CD4-positive, alpha-beta T cell (primary cell): ENCODE measurements at places on chromosomes 5 and 9.

- no peak for DNase-seq
Observed at GRCh38 chr9:18366184-18366583, 107.8 kb upstream of the ADAMTSL1 start.

GRCh38 chr9:107142430-107142829, 140.6 kb upstream of the RAD23B start:
- no peak for DNase-seq

DNA sequence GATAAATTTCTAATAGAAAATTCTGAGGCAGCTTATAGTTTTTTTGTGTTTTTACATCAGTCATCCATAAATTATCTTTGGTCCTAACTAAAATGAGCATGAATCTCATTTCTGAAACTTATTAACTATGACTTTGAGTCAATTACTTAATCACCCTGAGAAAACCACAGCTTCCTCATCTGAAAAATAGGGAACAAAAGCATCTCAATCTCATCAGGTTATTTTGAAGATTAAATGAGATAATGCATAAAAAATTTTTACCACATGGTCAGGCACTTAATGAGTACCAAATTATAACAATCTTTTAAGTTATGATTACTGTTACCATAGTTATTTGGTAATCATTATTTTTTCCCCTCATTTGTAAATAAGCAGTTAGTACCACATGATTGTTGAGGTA, 279.1 kb downstream of the MAST4 start:
- DNase-seq: peak; percentile 13

GRCh38 chr9:77180056-77180455, 2.7 kb downstream of the VPS13A start:
- no peak for DNase-seq

- no peak for DNase-seq
Observed at GRCh38 chr9:89173072-89173471, 5.5 kb downstream of the SHC3 start.

- no peak for DNase-seq
Observed at GRCh38 chr5:43410414-43410813, 1.8 kb downstream of the CCL28 start.

- DNase-seq: no peak
Observed at GRCh38 chr5:72397836-72398235, 77.7 kb downstream of the PTCD2 start.

DNA sequence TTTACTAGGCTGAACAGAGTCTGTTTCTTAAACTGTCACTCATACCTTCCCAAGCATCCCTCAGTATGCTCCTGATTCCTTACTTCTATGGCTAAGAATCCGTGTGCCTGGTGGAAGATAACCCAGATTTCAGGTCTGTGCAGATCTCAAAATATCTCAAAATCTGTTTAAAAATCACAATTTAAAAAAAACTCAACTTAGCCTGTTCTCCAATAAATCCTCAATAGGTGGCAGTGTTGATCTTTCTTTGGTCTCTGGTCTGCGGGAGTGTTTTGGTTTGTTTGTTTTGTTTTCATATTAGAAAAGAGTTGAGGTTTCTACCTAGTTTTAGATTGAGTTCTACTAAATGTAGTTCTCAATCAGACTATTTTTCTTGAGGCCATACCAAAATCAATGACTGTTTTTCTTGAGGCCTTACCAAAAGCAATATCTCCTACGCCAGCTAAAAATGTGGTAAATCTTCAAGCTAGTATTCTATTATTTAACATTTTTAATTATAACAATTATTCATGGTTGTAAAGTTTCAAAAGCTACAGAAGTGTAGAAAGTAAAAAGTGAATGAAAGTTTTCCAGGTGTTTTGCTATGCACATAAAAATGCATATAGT, 57.9 kb downstream of the TGFBR1 start:
- DNase-seq: no peak

- no peak for DNase-seq
Observed at GRCh38 chr5:118553662-118554061, 434.7 kb downstream of the DTWD2 start.

DNA sequence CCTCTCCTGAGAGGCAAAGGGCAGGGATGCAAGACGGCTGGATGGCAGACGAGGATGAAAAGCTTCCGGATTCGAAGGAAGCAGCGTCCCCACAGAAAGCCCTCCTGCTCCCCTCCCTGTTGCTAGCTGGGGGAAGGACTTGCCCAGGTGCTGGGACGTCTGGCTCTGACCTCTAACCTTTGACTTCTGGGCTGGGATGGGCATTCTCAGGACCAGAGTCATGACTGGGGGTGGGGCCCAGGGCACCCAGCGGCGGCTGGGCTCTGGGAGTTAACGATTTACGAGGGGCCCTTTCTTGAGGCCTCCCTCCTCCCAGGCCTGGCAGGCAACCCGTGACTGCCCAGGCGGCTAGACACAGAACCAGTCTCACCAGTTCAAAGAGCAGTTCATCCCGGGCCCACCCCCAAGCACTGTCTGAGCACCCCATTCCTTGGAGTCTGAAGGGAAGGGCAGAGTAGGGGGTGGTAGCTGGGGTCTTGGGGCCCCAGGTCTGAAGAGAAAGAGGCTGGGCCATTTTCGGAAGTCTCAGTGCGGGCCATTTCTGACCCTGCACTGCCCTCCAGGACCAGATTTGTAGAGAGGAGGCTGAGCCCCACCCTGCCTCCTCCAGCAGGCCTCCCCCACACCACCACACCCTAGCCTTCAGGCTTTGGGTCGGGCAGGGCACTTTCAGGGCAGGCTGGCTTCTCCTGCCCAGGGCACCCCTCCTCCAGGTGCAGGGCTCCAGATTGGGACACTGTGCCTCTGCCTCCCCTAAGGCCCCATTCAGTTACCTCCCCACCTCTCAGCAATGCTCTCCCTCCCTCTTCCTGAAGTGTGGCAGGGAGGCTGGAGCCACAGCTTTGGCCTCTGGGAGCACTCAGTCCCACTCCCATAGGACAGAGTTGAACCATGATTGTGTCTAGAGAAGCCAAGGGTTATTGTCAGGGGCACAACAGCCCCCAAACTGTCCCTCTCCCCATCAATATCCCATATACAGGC, 5.0 kb upstream of the CXXC5 start:
- DNase-seq: no peak

GRCh38 chr9:135023088-135023785, 64.2 kb upstream of the OLFM1 start:
- DNase-seq: no peak

DNA sequence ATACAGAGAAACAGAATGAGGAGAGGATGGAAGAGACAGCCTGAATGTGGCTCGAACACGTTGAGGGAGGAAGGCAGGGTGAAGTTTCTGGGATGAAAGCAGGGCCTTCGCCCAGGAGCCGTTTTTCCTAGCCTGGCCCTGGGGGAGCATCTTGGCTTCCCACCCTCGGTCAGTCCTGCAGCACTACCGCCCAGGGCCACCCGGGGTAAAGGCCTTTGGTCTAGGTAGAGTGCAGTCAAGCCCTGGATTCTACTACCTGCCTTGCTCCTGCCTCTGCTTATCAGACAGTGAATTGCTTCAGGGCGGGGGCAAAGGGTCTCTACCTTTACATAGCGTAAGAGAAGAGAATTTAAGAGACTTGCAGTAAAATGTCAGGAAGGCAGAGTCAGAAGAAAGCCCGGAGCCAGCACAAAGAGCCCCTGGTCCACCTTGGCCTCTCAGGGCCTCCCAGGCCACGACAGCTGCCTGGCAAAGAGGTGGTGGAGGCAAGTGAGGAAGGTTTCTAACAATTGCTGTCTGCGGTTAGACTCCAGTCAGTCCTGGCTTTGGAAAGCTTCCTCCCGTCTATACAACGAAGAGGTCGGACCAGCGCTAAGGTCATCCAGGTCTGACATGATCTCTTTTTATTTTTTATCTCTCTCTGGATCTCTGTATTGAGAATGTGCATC, 17.9 kb downstream of the COL15A1 start:
- DNase-seq: no peak

DNA sequence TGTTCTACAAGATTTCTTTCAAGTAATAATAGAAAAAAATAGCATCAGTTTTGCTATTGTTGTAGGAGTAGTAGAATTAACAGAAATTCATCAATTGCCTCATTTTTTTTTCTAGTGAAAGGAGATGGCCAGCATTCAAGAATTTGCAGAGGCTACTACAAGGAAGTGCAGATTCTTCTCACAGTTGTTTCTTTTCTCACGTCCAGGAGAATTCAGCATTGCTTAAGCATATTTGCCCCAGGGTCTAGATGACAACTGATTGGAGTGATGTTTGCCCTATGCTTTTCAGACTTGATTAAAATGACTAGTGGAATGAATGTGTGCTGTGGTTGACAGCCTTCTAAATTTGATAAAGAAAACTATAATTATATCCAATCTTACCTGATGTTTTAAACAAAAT, 46.6 kb upstream of the SLC12A2 start:
- DNase-seq: no peak

DNA sequence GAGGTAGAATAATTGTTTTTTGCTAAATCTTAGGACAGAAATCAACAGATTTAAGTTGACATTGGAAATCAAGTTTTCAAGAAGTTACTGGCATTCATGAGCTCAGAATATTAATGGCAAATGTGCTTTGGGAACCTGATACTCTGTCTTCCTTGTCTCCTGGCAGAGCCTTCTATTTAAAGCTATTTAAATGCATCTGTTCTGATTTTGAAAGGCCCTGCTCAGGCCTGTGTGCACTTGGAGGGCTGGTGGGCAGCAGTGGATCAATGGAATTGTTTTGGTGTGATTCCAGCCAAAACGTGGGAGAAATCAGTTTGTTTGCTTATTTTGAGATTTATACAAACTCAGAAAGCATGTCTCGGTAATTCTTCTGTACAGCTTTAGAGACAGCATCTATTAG, 38.5 kb downstream of the FBXL7 start:
- no peak for DNase-seq

DNA sequence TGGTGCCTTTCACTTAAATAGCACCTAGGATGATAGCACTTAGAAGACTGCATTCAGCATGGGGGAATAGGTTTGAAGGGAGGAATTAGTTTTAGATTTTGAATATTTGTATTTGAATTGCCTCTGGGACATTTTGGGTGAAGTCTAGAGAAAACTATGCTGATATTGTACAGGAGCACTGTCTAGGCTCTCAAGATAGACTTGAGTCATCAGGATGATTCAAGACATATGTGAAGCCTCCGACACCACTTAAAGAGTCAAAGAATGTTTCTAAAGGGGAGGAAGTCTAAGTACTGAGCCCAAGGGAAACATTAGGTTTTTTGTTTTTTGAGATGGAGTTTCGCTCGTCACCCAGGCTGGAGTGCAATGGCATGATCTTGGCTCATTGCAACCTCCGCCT, 63.9 kb upstream of the CCDC180 start:
- DNase-seq: no peak

DNA sequence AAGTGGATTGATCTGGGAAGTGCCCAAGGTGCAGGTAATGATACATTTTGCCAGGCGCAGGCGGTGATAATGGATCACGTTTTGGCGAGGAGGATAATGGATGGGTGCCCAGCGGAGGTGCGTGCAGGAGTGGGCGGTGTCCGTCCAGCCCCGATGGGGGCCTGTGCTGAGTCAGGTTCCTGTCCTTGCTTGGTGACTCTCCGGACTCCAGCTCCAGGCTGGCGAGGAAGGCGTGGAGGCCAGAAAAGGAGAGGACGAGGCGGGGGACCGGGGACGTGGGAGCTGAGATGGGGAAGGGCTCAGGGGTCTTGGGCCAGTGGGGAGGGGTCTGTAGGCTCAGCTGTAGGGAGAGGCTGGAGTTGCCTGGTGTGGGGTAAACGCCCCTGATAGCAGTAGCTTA, 268.3 kb downstream of the PBX3 start:
- DNase-seq: no peak

- DNase-seq: no peak
Observed at GRCh38 chr5:155125551-155126095, 112.1 kb downstream of the KIF4B start.

DNA sequence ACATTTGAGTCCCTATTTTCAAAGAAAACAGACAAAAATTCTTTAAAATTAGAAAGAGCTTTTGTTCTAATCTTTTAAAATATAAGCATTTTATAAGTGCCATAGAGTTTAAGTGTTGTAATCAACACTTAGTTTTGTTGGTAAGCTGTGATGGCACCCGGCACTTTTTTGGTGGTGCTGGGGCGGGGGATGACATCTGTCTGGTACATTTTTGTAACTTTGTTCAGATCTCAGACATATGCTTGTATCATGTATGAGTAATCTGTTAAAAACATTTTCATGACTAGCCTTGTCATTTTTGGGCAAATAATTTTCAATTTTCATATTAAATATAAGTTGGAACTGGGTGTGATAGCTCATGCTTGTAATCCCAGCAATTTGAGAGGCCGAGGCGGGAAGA, 51.7 kb downstream of the UBAP1 start:
- no peak for DNase-seq

- DNase-seq: no peak
Observed at GRCh38 chr5:147756566-147756965, 26.0 kb downstream of the JAKMIP2 start.
